Thoracic aorta (tissue), 2 donors: ENCODE measurements at places on chromosomes 3 and 15. TPM values are rescaled to one million over a fixed set of nuclear protein-coding genes. Genes with fewer than 3 reads are reported as not detected.

- no peak for DNase-seq
These were observed 14.4 kb downstream of the GK5 start for GRCh38 chr3:142211034-142211433.

DNA sequence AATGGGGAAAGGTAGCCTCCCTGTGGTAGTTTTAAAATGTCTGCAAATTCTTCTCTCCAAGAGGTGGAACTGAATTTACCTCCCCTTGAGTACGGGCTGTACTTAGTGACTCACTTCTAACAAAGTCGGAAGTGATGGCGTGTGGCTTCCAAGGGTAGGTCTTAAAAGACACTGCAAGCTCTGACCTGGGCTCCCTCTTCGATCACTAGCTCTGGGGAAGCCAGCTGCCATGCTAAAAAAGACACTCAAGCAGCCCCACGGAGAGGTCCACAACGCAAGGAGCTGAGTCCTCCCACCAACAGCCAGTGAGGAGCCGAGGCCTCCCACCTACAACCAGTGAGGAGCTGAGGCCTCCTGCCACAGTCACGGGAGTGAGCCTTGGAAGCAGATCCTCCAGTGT lies 122.0 kb upstream of the HACD2 start:
- DNase-seq = no peak

DNA sequence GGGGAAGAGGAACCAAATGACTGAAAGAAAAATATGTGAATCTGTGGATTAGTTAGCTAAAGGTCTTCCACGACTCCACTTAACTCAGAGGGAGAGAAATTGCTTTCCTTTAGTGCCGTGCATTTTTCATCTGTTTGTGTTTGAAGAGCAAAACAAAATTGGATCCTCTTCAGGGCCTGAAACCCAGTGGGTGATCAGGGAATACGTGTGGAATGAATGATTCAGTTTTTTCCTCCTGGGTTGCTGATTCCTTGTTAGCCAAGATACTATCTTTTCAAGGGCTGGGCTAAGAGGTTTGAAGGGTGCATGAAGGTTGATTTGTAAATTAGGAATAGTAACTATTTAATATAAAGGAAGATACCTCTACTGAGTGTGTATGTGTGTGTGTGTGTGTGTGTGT lies 61.0 kb downstream of the TPRG1 start:
- no peak for DNase-seq

DNA sequence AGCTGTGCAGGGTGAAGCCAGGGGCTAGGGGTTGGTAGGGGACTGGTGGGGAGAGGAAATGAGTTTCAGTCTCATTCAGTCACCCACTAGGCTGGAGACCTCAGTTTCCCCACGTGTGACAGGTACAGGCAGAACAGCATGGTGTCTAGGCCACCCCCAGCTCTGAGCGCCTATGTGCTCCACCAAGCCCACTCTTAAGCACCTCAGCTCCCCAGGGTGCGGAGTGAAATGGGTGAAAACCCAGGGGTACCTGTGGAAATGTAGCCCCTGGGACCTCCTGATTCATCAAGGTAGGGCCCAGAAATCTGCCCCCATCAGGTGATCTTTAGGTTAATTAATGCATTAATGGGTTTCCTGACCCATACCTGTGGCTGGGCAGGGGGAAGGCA lies 3.7 kb downstream of the ATP2B2 start:
- DNase-seq = no peak

DNA sequence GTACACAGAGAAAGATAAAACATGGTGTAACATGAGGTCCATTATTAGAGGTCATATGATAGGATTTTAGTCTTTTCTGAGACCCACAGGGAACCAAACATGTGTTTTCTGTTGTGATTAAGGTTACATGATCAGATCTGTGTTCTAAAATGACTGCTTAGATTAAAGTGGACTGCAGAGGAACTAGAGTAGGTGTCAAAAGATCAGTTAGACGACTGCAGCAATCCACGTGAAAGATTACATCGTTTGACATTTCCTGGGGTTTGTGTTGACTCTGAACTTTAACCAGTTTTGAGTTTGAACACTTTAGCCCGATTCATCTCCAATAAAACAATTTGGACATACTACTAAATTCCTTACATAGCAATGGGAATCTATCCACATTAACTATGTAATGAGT lies 5.1 kb downstream of the MIX23 start:
- no peak for DNase-seq

- no peak for DNase-seq
These were observed 137.0 kb downstream of the LMLN start for GRCh38 chr3:198097048-198097447.

- no peak for DNase-seq
These were observed 6.0 kb upstream of the PLSCR5 start for GRCh38 chr3:146611096-146611495.

GRCh38 chr15:65105038-65105437 lies 10.0 kb downstream of the UBAP1L start:
- DNase-seq = no peak

DNA sequence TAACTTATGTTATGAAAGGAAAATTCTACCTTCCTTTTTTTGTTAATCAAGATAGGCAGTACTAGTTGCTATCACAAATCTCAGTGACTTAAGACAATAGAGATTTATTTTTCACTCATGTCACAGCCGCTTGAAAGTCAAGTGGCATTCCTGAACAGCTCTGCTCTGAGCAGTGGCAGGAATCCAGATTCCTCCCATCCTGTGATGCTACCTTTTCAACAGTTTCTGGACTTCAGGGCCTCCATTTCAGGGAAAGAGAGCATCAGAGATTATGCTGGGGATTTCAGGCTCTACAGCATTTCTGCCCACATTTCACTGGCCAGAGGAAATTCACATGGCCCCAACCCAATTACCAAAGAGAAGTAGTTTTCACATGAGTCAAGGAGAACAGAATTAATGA lies 83.4 kb downstream of the IL1RAP start:
- DNase-seq = no peak

GRCh38 chr3:167740961-167741587 lies 5.6 kb downstream of the SERPINI1 start:
- no peak for DNase-seq

DNA sequence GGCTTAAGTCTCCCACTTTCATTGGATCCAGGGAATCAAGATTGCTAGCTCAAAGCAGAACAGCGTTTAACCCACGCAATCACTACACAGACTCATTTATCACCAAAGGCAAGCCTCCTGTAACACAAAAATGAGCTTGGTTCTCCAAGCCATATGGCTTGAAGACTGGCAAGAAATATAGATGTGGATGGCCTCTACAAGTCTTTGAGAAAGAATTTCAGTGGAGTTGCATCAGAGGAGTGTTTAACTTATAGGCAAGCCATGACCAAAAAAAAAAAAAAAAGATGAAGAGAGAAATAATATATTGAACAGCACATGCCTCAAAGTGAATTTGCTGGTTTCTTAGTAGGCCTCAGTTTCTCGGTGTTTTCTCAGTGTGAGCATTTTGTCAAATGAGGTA lies 27.3 kb downstream of the PDZRN3 start:
- DNase-seq = no peak

GRCh38 chr15:88657326-88658069 lies 18.7 kb downstream of the ISG20 start:
- DNase-seq = no peak

DNA sequence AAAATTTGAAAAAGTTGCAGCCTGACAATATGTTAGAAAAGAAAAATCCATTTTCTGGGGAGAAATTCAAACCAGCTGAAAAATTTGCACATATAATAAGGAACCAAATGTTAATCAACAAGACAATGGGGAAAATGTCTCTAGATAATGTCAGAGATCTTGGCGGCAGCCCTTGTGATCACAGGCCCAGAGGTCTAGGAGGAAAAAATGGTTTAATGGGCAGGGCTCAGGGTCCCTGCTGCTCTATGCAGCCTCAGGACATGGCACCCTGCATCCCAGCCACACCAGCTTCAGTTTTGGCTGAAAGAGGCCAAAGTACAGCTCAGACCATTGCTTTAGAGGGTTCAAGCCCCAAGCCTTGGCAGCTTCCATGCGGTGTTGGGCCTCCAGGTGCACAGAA lies 701.9 kb downstream of the IGSF11 start:
- no peak for DNase-seq

DNA sequence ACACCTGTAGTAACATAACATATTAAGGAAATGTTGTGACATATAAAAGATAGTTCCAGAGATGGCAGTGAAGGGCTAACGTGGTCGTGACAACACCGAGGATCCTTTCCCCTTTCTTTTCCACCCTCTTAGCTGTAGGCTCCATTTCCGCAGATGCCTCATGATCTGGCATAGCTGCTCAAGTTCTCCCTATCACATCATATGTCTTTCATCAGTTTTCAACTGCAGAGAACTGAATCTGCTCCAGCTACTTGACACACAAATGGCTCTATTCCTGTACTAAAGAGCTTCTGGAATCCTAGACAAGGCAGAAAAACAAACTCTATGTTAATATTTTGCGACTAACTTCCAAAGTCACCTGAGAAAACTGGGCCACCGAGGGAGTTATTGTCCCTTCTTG lies 275.0 kb upstream of the SLCO3A1 start:
- DNase-seq = no peak

DNA sequence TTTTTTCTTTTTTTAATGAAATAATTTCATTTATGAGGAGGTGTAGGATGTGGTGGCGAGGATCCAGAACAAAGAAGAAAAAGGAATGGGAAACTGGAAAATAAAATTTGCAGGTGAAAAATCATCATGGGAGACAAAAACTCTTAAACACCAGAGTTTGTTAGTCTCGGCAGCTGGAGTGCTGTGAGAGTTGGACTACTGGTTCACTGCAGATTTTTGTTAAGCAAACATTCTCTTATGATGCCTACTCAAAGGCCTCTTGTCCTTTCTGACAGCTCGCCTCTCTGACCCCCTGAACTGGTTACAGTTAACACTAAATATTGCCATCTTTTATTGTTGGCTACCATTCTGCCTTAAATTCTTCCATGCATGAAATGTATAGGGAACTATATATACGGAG lies 152.4 kb upstream of the DPH6 start:
- DNase-seq = no peak

- no peak for DNase-seq
These were observed 777.4 kb downstream of the TUSC7 start for GRCh38 chr3:117486719-117487716.

DNA sequence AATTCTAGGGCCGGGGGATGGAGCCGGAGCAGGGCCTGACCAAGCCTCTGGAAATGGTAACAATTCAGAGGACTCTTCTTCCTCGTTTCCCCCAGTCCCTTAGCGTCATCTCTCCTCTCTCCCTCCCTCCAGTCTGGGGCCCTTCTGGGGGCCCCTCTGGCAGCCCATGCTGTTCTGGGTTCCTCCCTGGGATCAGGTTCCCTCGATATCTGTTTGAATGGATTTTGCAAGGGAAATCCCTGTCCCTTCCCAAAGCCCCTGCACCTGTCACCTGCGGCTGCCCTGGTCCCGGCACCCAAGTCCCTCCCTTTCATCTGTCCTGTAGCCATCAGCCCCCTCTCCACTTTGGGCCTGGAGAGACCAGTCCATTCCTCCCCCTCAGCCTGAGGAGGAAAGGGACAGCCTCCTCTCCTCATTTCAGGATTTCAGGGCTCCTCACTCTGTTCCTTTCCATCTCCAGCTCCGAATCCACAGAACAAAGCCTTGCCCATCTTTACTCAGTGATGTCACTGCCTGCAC lies 1.7 kb upstream of the PLCB2 start:
- no peak for DNase-seq

GRCh38 chr15:99452728-99453636 lies 112.8 kb upstream of the MEF2A start:
- DNase-seq = peak; percentile 82

The PARP15 gene
- 4.1 TPM for total RNA-seq

The CGNL1 gene
- total RNA-seq = 33.5 TPM

The RIOX2 gene
- total RNA-seq = 14.2 TPM

The FOXB1 gene
- not detected for total RNA-seq

The CPNE4 gene
- total RNA-seq = 4.9 TPM
